ENCODE measurements at places on chromosomes 4 and X.

GRCh38 chr4:140049849-140050637 lies 103.9 kb downstream of the MAML3 start:
- peak; percentile 61 for DNase-seq

DNA sequence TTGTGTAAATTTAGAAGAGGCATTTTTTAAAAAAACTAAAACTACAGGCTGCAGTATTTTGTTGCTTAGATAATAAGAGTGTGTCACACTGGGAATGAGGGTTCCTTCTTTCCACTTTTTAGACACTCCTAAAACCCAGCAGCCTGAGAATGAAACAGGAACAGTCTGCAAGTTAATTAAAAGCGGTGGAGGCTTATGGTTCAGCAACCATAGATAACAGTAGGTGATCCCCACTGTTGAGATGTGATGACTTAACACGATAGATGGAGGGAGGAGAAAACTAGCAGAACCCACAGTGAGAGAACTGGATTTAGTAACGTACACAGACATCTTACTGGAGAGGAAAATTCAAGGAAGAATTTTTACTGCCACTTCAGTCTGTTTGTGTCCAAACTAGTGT lies 767.3 kb downstream of the C4orf33 start:
- DNase-seq, result no peak

- DNase-seq, result peak; percentile 27
Observed at GRCh38 chr4:101102114-101102742, 245.1 kb downstream of the PPP3CA start.

DNA sequence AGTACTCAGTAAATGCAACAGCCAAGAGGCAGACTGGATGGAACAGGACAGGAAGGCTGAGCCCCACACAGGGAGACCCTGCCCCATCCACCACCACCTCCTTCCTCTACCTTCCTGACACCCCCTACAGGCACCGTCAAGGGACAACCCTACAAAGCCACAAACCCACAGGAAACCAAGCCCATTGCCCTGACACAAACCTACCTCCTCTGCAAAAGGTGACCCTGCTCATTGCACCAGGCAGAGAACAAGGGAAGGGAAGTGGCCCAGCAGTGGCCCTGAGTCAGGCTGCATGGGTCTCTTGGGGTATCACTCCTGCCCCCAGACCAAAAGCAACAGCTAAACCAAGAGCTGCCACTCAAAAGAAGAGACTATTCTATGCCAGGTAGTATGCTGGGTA lies 21.0 kb downstream of the JAKMIP1 start:
- no peak for DNase-seq

DNA sequence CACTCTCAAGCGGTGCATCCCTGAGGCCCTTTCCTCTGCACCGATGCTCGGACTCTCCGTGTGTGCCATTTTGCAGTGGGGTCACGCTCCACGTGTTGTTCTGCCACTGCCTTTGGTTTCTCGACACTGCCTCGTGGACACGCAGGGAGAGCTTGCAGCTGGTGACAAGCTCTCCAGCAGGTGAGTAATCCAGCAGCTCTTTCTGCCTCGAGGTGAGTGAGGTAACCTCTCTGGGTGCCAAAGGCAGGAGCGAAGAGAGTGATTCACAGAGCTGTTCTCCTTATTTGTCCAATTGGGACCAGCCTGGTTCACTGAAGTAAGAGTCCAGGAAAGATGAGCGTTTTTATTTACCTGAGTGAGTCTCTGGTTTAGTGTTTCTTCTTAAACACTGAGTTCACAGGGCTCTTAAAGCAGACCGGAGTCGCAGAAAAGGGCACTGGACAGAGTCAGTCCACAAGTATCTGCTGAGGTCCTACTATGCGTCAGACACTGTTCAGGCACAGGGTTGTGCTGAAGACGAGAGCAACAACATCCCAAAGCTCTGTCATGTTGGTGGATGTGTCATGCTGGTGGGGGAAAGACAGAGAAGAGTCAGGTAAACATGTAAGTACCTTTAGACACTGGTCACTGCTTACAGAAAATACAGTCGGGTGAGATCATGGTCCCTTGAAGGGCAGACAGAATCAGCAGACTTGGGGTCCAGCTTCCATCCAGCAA lies 61.8 kb downstream of the FHDC1 start:
- no peak for DNase-seq

DNA sequence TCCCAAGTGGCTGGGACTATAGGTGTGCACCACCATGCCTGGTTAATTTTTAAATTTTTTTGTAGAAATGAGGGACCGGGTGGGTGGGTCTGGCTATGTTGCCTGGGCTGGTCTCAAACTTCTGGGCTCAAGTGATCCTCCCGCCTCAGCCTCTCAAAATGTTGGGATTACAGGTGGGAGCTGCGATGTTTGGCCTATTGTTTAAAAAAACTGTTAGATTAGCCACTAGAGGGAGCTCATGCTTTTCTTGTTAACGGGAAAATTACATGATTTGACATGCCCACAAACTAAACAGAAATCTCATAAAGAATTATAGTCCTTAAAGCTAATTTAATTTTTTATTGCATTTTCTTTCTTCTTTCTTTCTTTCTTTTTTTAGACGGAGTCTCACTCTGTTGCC lies 5.0 kb upstream of the SDAD1 start:
- peak; percentile 45 for DNase-seq

GRCh38 chr4:145041378-145041777 lies 56.6 kb downstream of the ANAPC10 start:
- DNase-seq, result no peak

GRCh38 chr4:77930876-77931275 lies 68.2 kb downstream of the MRPL1 start:
- DNase-seq, result no peak

DNA sequence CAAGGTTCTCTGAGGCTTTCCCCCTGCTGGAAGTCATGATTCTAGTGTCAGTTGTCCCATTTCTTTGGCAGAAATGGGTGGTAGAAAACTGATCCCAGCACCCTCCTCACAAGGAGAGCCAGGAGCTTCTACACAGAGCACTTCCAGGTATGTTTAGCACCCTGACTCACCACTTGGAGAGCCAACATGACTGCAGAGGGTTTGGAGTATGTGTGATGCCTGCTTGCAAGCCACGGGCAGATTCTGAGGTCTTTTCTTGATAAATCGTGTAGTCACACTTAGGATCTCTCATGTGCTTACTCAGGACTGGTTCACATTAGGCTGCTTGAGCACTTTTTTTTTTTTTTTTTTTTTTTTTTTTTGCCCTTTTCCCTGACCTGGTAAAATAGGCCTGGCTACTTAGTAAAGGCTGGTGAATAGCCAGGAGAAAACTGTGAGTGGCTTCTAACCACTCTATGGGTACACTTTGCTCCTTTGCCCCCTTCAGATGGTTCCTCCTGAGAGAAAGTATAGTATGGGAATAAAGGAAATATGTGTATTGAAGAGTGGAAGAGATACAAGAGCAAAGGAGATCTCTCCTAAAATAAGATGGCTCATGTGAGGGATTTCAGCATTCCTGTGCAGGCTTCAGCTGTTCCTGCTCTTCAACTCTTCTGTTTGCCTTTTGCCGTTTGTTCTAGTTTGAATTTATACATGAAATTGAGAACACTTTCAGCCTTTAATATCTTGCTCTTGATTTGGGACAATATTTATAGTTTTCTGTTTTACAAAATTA lies 103.6 kb downstream of the EMCN start:
- DNase-seq, result no peak

GRCh38 chrX:809081-809480 lies 178.5 kb downstream of the SHOX start:
- DNase-seq, result no peak

GRCh38 chr4:94304365-94304971 lies 38.2 kb downstream of the HPGDS start:
- DNase-seq, result peak; percentile 29

- no peak for DNase-seq
Observed at GRCh38 chr4:34417160-34417559, 1827.2 kb downstream of the ARAP2 start.

- no peak for DNase-seq
Observed at GRCh38 chr4:113582737-113583136, 178.8 kb downstream of the CAMK2D start.

DNA sequence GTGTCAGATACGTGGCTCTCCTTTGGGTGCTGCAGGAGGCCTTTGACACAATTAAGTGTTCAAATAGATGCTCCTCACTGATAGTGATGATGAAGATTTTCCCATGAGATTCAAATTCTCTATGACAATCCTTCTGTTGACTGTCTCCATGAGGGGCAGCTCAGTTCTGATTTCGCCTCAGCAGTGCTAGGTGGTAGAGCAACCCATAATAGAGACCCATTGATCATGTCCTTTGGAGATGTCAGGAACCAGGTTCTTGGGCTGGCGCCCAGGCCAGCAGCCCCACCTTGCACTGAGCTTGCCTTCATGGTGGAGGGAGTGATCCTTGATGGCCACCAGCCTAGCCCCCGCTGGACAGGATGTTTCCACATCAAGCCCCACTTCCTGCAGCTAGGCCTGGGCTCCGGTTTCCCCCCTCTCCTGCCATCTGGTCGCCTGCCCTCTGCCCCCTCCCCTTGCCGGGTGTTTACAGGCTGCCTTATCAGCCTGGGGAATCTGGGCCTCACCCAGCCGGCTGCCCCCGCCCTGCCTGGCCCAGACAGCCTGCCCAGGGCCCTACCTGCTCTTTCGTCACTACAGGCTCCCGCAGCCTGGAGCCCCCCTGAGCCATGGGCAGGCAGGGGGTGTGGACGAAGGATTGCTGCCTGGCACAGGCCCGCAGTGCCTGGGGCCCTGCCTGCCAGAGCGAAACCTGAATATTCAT lies 12.6 kb downstream of the ELF4 start:
- peak; percentile 88 for DNase-seq

GRCh38 chr4:114479595-114479994 lies 119.0 kb upstream of the UGT8 start:
- DNase-seq, result no peak

DNA sequence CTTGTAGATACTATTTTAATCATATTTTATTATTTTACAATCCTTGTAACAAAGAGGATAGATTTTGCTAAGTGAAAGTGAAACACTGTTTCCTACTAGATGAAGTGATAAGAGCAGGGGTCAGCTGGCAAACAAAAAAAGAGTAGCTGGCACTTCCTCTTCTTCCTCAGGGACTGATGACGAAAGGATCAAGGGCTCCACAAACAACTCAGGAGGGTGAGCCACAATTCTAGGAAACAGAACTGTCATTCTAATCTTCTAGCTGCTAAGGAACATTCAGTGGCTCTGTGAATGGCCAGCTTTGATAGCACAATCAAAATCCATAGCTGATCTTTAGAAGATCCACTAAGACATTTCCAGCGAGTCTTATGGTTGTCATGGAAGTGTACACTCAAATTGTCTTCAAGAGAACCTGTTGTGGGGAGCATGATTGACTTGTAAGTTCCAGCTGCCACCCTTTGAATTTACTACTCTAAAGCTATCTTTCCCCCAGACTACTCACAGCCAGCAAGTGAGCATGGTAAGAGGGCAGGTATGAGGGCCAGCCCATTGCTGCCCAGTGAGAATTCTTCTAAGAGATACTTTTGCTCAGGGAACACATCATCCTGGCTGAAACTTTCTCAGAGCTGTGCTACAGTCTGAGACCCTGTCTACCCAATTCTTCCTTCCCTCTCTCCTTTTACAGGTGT lies 275.7 kb upstream of the RASGEF1B start:
- no peak for DNase-seq

- DNase-seq, result no peak
Observed at GRCh38 chr4:133982533-133983224, 218.9 kb downstream of the PABPC4L start.

DNA sequence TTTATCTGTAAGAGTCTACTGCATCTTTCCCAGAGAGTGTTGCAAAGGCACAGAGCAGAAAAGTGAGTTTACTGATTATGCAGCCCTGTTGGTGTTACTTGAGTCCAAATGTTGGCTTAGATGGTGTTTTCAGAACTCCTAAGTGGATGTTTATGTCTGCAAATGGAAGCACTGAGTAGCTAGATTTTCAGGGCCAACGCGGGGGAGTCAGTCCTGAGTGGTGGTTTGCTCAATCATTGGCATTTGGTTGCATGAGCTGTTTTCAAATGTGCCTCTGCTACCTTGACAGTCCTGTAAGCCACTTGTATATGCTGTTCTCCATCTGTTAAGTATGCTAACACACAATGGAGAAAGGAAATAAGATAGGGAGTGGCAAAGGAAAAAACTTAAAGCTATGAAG lies 45.4 kb downstream of the MAMLD1 start:
- no peak for DNase-seq

- DNase-seq, result no peak
Observed at GRCh38 chrX:147890756-147891155, 21.0 kb upstream of the FMR1 start.

DNA sequence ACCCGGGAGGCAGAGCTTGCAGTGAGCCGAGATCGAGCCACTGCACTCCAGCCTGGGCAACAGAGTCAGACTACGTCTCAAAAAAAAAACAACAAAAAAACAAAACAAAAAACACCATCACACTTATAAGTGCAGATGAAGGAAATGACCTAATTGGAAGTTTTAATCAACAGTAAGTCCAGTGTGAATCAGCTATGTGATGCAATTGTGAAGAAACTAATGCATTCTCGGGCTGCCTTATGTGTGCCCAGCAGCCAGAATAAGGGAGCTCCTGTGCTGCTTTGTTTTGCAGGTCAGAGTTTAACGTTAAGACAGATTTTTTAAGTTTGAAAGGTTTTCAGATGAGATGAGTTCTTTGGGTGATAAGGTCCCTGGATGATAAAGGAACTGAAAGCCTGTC lies 10.8 kb downstream of the DAPP1 start:
- DNase-seq, result no peak

DNA sequence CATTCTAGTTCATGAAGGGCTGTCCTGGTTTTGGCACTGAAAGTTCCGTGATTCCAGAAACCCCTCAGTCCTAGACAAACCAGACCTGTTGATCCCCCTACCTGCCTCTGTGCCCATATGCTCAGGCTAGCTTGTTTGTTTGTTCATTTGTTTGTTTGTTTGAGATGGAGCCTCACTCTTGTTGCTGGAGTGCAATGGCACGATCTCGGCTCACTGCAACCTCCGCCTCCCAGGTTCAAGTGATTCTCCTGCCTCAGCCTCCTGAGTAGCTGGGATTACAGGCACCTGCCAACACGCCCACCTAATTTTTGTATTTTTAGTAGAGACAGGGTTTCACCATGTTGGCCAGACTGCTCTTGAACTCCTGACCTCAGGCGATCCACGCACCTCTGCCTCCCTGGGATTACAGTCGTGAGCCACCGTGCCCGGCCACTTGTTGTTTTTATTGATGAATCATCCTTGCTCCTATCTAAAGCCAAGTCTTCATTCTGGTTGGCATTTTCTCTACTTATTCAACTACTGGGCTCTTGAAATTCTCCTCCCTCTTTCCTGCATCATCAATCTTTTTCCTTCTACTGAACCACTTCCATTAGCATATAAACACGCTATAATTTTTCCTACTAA lies 86.3 kb upstream of the BMP2K start:
- no peak for DNase-seq

DNA sequence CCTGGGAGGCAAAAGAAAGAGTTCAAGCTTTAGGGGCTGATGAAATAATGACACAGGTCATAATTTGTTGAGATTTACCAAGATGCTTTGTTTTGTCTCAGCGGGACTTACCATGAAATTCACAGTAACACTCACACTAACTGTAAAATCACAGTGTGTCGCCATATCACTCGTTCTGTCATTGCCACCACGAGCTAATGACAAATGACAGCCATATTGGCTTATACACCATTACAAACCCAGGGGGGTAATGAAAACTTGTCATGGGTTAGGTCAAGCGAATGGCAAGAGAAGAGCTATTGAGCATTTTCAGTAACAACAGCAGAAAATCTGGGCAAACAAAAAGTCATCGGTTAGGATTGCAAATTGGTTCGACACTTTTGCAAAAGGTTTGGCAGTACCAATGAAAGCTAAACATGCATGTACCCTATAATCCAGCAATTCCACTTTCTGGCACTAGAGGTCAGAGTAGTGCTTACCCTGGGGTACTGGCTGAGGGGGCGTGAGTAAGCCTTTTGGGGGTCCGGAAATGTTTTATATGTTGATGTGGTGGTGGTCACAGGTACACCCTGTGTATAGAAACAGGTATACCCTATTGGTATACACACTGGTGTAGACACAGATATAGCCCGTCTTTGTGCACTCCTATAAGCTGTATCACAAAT lies 83.9 kb upstream of the RAI2 start:
- peak; percentile 15 for DNase-seq
